Hepatic stellate cell (primary cell): ENCODE measurements at places on chromosomes 16 and 17.

DNA sequence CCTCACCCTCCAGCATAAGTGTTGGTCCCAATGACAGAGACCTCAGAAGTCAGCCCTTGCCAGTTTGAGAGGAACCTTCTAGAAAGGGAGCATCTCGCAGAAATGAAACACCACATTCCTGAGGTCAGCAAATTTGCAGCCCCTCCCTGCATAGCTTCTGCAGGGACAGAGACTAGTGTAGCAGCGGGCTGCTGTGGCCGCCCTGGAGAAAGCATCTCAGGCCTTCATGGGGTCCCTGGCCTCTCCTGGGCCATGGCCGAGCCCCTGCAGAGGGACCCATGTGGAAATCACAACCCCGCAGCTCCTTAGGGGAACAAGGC lies 11.4 kb downstream of the HS3ST6 start:
- no peak for DNase-seq

GRCh38 chr17:57788725-57789124 lies 43.6 kb upstream of the CCDC182 start:
- DNase-seq, result no peak

GRCh38 chr17:55283256-55283965 lies 18.7 kb downstream of the HLF start:
- no peak for DNase-seq

- no peak for DNase-seq
Observed at GRCh38 chr16:46428108-46429061, 192.8 kb downstream of the SHCBP1 start.

DNA sequence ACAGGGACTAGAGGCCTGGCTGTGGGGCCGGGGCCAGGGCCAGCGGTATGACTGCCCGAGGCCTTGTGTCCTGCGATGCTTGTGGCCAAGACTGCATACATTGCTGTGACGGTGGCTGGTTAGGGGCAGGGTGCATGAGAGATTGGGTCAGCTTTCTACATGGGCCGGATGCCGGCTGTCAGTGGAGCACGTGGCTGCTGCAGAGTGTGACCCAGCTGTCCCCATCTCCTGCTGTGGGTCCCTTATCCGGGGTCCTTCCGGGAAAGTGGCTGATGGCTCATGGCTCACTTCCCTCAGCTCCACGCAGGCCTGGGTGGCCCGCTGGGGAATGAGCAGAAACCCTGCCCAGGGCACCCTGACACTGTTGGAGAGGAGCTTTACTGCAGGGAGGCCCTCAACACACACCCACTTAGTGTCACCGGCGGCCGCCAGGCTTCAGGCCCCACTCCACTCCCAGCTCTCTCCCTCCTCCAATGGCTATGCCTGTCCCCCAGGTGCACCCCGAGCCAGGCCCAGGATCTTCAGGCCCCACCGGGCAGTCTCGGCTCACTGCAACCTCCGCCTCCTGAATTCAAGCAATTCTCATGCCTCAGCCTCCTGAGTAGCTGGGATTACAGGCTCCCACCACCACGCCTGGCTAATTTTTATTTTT lies 808 bp upstream of the RGS11 start:
- no peak for DNase-seq

GRCh38 chr17:65730711-65731169 lies 169.3 kb upstream of the AXIN2 start:
- no peak for DNase-seq

GRCh38 chr16:52592778-52593177 lies 45.8 kb upstream of the TOX3 start:
- no peak for DNase-seq

DNA sequence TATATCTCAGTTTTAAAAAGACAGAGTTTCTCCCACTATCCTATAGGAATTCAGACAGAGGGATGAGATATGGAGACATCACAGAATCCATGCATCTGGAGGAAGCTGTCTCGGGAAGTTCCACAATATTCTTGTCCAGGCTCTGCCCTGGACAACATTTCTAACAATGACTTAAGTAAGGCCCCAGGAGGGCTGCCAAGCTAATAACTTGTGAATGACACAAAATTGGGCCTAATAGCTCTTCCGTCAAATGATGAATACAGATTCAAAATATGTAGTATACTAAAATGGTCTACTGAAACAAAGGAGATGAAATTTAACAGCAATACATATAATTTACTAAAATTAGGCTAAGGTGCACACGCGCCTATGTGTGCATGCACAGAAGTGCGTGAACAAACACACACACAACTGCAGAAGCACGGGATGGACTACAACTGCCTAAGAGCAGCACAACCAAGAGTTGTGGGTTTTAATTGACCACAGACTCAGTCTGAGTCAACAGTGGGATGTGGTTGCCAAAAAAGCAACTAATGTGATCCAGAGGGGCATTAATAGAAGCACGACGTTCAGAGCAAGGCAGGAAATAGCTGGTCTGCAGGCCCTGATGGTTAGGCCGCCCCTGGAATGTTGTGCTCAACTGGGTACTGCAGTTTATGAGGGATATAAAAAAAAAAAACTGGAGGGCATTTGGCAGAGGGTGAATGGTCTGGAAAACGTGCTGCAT lies 26.3 kb upstream of the HS3ST2 start:
- no peak for DNase-seq

DNA sequence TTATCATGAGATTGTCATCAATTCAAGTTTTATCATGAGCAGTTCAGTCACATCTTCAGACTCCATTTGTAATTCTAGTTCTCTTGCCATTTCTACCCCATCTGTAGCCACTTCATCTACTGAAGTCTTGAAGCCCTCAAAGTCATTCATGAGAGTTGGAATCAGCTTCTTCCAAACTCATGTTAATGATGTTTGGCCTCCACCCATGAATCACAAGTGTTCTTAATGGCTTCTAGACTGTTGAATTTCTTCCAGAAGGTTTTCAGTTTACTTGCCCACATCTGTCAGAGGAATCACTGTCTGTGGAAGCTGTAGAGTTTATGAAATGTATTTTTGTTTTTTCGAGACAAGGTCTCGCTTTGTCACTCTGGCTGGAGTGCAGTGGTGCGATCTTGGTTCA lies 16.0 kb downstream of the NSRP1 start:
- DNase-seq, result no peak

DNA sequence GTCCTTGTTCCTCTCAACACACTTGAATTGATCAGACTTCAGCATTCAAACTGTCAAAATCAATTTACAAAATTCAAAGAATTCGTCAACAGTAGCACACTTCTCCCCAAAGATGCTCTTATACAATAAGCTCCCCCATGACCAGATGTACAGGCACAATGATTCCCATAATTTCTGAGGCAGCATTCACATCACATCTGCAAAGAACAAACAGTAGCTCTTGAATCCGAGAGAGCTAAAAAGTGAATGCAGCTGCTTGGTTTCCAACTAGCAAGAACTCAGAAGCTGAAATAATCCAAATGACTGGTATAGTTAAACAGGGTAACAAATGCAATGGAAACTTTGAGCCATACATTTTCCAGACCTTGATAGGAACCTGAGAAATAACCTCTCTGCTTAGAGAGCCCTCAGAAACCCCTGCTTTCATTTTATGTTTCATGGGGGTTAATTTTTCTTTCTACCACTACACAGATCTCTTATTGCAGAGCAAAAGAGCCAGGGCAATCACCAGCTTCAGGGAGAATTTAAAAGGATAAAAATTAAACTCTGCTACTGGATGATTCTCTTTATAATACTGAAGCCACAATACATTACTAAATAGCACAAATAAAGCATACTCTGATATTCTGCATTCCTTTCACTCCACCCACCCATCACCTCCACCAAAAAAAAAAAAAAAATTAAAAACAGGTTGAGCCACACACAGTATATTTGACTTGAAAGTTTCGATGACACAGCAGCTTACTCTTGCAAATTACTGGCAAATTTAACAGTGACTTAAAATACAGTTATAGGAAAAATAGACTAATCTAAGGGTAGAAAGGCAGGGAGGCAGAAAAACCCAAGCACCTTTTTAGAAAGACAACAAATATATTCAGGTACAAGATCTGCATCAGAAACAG lies 23.1 kb upstream of the TMEM97 start:
- DNase-seq, result no peak

DNA sequence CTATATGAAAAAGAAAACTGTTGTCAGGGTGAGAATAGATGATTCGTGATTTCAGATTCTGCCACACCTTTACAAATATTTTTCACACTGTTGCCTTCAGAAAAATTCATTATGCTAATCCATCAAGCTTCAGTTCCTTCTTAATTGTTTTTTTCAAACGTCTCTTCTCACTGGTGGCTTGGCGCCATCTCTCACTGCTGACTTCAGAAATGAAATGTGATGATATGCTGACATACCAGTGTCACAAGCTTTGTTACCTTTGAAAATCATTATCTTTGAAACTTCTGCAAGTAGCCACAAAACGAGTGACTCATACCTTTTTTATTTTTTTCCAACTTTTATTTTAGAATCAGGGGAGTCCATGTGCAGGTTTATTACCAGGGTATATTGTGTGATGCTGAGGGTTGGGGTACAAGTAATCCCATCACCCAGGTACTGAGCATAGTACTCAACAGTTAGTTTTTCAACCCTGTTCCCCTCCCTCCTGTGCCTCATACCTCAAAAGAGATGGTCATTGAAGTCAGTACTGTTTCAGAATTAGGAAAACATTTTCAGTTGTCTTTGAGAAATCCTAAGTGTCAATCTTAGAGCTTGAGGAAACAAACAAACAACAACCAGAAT lies 14.0 kb upstream of the KRT222 start:
- no peak for DNase-seq
